ENCODE measurements at places on chromosomes 16 and 17.

- no peak for DNase-seq
These were observed 2.2 kb downstream of the TMEM204 start for GRCh38 chr16:1535391-1536291.

GRCh38 chr17:82037889-82038195 lies 345 bp upstream of the DCXR start:
- no peak for DNase-seq

GRCh38 chr17:9766970-9767369 lies 24.4 kb downstream of the DHRS7C start:
- DNase-seq: no peak

- peak; percentile 53 for DNase-seq
These were observed 22.5 kb upstream of the ENPP7 start for GRCh38 chr17:79707931-79708891.

DNA sequence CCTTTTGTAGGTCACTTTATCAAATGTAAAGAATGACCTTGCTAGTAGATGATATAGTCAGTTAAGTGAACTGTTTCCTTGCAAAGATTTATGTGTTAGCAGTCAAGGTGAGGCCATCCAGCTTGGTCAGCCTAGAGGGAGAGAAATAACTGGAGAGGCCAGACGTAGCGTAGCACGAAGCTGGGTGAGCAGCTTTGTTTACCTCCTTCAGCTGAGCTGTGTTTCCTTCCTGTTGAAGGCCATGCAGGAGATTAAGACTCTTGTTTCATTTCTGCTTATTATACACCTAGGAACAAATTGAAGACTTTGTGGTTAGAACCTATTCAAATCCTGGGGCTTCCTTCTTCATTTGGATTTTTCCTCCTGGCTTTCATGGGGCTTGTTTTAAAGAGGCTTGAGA lies 267.1 kb downstream of the PHKB start:
- no peak for DNase-seq

DNA sequence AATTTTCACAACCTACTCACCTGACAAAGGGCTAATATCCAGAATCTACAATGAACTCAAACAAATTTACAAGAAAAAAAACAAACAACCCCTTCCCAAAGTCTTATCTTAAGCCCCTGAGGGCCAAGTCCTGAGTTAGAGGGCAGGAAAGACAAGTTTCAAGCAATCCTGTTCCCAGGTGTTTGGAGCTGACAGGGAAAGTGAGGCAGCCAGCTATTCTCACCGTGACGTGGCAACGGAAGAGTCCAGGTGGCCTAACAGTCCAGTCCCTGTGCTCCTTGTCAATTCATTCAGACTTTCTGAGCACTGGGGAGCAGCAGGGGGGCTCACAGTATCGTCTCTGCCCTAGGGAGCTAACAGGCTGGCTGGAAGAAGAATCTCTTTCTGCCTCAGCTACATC lies 89.7 kb upstream of the RCVRN start:
- no peak for DNase-seq

DNA sequence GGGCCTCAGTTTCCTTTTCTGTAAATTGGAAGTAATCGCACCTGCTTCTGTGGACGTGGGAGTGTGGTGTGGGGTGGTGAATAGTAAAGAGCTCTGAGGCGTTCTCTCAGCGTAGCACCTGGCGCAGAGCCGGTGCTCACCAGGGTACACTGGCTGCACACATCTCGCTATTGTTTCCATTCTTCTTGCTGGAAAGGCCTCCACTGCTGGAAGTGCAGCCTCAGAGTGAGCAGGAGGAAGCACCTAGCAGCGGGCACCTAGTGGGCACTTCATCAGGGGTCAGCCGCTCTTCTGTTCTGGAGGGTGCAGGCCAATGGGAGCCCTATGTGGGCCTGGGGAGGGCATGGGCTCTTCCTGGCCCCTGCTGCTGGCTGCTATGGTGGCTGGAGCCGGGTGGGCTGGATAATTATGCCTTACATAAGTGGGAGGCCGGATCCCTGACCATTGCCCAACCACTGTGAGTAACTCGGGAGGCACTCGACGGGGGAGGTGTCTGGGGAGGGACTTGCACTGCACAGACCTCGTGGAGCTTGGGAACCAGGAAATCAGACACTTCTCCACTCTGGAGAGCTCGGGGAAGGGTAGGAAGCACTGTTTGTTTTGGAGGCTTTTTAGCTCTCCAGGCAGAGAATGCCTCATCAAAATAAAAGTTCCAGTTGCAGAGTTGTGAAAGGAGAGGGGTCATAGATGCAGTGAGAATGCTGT lies 1.7 kb downstream of the MAP2K3 start:
- peak; percentile 92 for DNase-seq

DNA sequence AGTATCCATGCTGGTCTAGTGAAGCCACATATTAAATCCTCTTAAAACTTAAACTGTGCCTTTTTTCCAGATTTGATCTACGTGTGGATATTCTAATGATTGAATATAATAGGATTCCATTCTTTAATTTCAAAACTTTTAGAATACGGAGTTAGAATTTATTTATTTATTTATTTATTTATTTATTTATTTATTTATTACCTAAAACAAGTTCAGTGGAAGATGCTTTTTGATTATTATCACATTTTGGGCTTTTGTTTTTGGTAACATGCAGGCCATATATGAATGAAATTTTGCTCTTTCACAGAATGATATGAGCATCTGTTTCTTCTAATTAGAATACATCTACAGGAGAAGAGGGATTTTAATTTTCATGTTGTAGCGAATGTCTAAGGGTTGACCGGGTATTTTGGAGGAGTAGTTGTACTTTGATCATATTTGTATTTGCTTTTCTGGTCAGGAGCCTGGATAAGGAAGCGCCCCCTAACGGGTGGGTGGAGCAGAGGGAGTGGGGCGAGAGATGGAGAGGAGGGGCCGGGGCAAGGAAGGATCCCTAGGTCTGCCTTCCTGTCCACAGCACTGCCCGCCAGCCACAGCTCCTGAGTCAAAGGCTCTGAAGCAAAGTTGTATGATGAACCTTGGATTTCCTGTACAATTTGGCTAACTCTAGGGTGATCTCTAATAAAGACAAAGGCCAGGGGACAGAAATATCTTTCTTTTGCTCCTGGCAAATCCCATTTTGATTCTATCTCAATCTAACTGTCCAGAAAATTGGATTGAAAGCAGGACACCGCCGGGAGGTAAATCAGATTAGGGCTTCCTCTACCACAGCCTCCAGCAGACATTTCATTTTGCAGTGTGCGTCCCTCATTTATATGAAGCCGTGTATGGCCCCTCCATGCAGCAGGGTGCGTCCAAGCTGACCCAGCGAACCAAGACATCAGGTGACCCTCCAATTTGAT lies 149.1 kb downstream of the PRKCA start:
- no peak for DNase-seq

Data from inflammatory macrophage (primary cell).